ENCODE measurements at places on chromosomes 12 and 14. TPM values are rescaled to one million over a fixed set of nuclear protein-coding genes. Genes with fewer than 3 reads are reported as not detected.

The PTPRQ gene
- total RNA-seq, result not detected

The COX8C gene
- total RNA-seq, result not detected

The LEMD3 gene
- 70.9 TPM for total RNA-seq

The ERBB3 gene
- 136 TPM for total RNA-seq

The KCNA5 gene
- total RNA-seq, result not detected

The KCNC2 gene
- not detected for total RNA-seq

The SLC7A7 gene
- total RNA-seq, result 13.6 TPM

The PPP4R4 gene
- 0.03 TPM for total RNA-seq

The CD163 gene
- not detected for total RNA-seq

The GPR132 gene
- total RNA-seq, result not detected

The OAS1 gene
- 54.3 TPM for total RNA-seq

The CLMN gene
- total RNA-seq, result 4.4 TPM

The PYM1 gene
- total RNA-seq, result 50.5 TPM

The NID2 gene
- total RNA-seq, result 0.23 TPM

The KRT77 gene
- not detected for total RNA-seq

The DPY19L2 gene
- total RNA-seq, result not detected

The BBS10 gene
- 2.3 TPM for total RNA-seq

The PSMA6 gene
- 112 TPM for total RNA-seq

The SLC6A15 gene
- not detected for total RNA-seq

The NPAS3 gene
- total RNA-seq, result not detected

The PPP1CC gene
- total RNA-seq, result 120 TPM

The RERG gene
- not detected for total RNA-seq

The KNTC1 gene
- total RNA-seq, result 38.8 TPM

The TBX5 gene
- not detected for total RNA-seq

The NANOG gene
- total RNA-seq, result not detected

The ATL1 gene
- total RNA-seq, result 1.6 TPM

The LMO3 gene
- not detected for total RNA-seq

The CHPT1 gene
- 74.1 TPM for total RNA-seq

The GPR137C gene
- 0.65 TPM for total RNA-seq

The SLIRP gene
- 264 TPM for total RNA-seq

The LPAR5 gene
- total RNA-seq, result not detected

The TPPP2 gene
- total RNA-seq, result not detected

The NKX2-8 gene
- total RNA-seq, result not detected

The CAPS2 gene
- 4.0 TPM for total RNA-seq

The ACSM4 gene
- not detected for total RNA-seq

The CMA1 gene
- total RNA-seq, result not detected

The LBHD2 gene
- not detected for total RNA-seq

The FOXN4 gene
- total RNA-seq, result not detected

The CRIP2 gene
- 267 TPM for total RNA-seq

The CMKLR1 gene
- not detected for total RNA-seq

The CNIH1 gene
- 41.3 TPM for total RNA-seq

The SLCO1B1 gene
- 0.36 TPM for total RNA-seq

The RAB2B gene
- 4.4 TPM for total RNA-seq

The RHOJ gene
- not detected for total RNA-seq

The CLEC2D gene
- total RNA-seq, result 0.37 TPM

The TEX52 gene
- total RNA-seq, result 0.10 TPM

The ANKRD33 gene
- not detected for total RNA-seq
